Liver (tissue), 10 donors: ENCODE measurements at places on chromosomes 2 and 18.

- DNase-seq, result no peak
Measured at GRCh38 chr2:8103085-8103708, 578.7 kb upstream of the ID2 start.

DNA sequence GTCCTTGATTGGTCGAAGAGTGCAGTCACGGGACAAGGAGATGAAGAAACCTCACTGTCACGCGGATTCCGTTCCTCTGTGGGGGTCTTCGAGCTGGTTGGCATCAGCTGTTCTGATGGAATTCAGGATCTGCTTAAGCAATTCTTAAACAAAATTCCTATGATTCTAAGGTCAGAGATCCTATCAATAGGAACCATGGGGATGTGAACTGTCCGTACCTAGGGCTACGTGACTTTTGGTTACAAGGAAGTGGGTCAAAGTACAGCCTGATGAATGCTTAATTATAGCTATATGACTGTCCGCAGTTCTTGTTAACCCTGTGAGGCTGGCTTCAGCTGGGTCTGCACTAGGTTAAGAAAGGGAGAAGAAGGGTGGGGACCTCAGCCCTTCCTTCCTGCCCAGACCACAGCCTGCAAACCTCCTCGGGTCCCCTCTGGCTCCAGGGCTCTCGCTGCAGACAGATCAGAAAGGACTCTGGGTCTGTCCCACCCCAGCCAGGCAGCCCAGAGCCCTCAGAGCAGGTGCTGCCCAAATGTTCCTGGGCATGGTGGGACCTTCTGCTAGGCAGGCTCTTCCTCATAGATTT, 44.2 kb upstream of the TAF1B start:
- no peak for DNase-seq

- DNase-seq, result no peak
Measured at GRCh38 chr18:11750581-11751310, 61.7 kb downstream of the GNAL start.

DNA sequence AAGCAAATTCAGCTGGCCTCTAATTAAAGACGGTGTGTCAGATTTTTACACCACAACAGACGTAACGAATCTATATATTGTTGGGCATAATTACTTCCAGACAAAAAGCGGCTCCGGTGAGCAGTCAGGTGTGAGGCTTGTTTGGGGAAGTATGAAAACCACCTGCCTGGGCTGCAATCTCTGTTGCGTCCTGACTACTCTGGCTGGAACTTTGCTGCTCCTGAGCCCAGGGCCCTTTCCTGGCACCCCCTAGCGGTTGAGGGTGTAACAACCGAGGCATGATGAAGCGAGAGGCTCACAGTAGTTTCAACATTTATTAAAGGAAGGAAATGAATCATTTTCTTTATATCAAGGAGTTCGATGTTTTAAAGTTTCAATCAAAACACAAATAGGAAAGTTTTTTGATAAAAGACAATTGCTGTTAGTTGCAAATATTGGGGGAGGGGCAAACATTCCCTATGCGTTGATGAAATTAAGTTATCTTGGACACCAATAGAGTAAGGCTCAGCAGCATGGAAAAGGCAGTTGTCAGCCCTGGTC, 10.6 kb upstream of the ITGB6 start:
- DNase-seq, result peak; percentile 71

GRCh38 chr2:10159581-10160131, 37.1 kb downstream of the RRM2 start:
- no peak for DNase-seq

- no peak for DNase-seq
Measured at GRCh38 chr2:240369801-240370585, 65.5 kb upstream of the GPC1 start.

GRCh38 chr2:64957109-64957903, 31.9 kb upstream of the SLC1A4 start:
- no peak for DNase-seq

GRCh38 chr18:71362140-71362539, 1073.3 kb downstream of the SOCS6 start:
- no peak for DNase-seq

DNA sequence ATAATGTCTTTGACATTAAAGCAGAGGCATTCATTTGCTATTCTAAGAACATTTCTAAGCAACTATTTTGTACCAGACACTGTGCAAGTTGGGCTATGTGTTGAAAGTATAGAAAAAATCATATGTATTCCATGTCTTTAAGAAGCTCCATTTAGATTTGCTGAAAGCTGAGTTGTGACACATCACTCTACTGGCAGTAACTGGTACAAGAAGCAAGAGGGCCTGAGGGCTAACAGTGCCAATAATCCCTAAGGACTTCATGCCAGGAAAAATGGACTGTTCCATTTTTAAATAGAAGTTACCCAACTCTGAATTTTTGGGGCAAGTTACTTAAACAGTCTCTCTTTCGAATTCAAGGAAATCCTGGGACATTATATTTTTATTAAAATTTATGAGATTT, 178.7 kb downstream of the SRBD1 start:
- no peak for DNase-seq

DNA sequence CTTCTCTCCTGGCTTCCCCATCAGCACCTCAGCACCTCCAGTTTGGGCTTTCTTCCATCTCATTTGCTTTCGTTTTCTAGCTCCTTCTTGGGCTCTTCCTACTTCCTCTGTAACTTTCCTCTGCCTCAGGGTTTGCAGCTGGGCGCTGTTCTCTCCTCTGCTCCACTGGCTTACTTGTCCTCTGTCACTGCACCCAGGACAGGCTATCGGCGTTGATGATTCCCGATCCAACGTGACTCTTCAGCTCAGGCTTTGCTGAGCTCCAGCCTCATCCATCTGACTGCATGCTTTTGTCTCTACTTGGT, 362.4 kb downstream of the CYRIA start:
- DNase-seq, result no peak

GRCh38 chr2:159998961-159999360, 63.5 kb downstream of the PLA2R1 start:
- no peak for DNase-seq

- no peak for DNase-seq
Measured at GRCh38 chr2:222751821-222752719, 80.6 kb downstream of the MOGAT1 start.

DNA sequence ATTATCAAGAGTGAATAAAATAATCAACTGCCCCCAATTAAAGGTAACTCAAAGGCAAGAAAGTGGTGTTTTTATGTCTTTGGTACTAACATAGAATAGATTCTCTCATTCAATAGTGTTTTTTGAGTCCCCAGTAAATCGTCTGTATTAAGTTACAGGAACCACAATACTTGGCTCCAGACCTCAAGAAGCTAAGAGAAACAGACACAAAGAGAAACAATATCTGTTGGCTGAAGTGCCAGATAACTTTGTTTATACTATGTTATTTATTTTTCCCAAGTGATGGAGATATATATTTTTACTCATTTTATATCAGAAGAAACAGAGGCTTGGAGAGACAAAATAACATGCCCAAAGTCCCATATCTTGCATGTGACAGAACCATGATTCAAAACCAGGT, 201.7 kb upstream of the HNRNPA3 start:
- no peak for DNase-seq

DNA sequence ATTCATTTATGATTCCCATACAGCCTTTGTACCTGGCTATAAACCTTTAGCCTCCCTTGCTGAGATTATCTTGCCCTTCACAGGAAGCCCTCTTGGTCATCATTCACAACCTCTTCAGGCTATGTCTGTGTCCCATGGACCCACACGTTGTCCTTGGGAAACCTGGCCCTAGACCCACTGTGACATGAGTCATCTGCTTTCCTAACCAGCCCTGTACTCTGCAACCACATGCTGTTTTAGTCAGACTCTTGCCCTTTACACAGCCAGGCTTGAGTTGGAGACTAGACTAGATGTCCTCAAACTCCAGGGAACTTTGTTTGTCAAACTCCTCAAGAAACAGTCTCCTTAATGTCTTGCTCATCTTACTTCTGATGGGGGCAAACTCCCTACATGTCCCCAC, 229.3 kb upstream of the ZSWIM2 start:
- no peak for DNase-seq

GRCh38 chr2:122072666-122073065, 317.2 kb downstream of the TSN start:
- DNase-seq, result no peak

DNA sequence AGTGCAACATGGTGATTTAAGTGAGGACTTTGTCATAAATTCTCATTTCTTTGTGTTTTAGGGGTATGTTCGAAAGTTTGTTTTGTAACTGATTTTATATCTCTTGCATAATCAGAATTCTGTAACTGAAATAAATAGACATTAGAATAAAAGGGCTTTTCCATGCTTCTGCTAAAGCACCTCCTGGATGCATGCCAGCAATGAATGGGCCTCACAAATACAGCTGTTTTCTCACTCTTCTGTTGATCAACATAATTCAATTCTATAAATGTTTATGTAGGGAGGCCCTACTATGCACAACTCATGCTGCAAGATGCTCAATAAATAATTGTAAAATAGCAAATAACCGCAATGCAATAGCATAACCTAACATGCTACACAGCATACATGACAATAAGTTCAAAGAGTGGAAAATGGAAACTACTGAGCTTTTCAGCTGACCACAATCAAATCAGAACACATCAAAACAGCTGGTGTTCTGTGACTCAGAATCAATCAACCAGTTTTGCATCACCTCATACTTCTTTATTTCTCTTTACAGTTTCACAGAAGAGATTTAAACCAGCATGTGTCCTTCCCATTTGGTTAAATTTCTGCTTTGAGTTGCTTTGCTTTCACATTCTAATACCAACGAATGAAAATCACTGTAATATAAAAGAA, 11.0 kb downstream of the CDH7 start:
- DNase-seq, result no peak

GRCh38 chr18:59109375-59109774, 30.3 kb upstream of the SEC11C start:
- DNase-seq, result no peak

DNA sequence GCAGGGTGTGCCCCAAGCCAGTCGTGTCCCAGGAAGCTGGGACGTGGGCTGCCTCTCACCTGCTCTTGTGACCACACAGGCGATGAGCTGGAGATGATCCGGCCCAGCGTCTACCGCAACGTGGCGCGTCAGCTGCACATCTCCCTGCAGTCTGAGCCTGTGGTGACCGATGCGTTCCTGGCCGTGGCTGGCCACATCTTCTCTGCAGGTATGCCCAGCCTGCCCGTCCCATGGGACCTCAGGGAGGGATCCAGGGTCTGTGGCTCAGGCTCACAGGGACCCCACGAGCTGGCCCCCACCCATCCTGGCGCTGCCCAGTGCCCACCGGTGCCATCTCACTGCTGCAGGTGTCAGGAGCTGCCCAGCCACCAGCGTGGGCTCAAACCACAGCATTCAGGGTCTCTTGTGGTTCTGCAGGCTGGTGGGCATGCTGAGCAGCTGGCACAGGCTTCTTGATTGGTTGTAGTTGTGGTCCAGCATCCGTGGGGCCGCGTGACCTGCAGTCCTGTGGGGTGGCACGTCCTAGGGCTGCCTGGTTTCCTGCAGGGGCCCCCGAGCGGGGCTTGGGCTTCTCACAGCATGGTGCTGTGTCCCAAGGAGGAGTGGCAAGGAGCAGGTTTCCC, 3.8 kb downstream of the BOK start:
- DNase-seq, result no peak

DNA sequence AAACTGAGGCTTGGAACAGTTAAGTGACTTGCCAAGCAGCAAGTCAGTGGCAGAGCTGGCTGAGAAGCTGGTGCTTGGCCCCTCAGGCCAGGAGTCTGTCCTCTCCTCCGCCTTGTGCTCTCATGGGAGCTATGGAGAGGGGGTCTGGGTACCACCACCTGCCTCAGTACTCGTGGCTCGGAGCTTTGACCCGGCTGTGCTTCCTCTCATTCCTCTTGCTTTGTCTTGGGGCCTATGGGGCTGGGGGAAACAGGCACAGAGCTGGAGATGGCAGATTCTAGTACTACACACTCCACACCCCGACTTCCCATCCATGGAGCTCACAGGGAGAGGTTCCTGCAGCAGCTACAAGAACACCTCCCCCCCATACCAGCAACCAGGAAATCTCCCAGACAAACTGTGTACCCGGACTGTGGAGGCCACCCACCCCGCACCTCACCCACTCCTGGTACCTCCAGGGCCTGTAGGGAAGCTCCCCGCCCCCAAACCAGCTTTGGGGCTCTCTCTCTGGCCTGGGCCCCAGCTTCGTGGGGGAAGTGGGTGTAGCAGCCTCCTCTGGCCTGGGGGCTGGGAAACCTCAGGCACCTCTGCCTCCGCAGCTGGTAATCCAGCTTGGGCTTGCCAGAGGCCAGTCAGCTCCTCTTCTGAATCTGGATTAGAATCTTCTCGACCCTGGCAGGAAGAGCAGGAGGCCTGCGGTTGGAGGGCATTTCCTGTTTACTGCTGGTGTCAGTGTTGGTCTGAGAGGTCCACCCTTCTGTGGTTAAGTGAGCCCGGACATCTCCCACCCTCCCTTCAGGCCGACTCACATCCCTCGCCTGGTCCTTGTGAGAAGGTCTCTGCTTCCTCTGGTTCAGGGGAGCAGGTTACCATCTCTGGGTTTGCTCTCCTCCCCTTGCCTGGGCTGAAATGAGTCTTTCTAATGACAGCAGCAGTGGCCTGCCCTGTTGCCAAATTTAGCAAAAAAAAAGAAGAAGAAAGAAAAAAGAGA, 22.3 kb upstream of the RHOB start:
- DNase-seq, result peak; percentile 8

DNA sequence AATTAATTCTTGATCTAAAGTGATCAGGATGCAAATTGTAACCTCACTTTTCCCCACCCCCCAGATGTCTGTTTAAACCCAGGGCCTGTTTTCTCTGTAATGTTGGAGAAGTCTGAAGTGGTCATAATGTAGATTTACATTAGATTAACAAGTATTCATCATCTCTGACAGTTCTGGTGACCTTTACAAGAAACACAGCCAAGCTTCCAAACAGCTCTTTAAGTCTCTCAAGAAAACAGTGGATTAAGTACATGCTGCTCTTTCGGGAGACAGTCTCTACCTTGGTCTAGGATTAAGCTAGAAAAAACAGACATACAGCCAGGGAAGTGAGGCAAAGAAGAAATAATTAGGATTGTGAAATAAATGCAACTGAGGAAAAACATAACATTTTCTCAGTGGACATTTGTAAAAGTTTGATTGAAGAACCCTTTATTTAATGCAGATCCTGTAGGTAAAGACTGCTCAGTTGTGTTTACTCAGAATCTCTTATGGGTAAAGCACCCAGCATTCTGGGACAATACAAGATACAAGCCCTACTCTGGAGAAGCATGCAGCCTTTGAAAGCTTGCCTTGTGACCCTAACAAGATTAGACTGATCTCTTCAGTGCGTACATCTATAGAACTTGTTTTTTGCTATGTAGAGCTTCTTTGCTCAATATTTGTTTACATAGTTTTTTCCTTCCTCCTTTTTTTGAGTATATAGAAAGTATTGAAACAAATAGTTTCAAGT, 203.9 kb downstream of the PHLPP1 start:
- DNase-seq, result no peak

- DNase-seq, result no peak
Measured at GRCh38 chr2:241559323-241560161, 997 bp downstream of the BOK start.

DNA sequence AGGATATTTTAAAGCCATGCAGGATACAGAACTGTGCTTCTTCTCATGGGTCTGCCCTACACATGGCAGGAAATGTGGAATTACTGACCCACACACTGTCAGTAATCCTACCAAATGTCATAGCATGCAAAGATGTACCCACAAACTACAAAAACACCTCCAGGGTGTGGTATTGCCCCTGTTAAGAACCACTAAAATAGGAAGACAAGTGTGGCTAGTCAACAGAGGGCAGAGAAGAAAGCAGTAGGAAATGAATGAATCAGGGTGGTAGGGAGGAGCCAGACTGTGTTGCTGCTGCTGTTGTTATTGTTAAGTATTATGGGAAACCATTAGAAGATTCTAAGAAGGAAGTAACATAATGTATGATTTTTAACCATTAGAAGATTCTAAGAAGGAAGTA, 556.7 kb upstream of the ACVR2A start:
- no peak for DNase-seq

GRCh38 chr2:111667001-111667400, 217.0 kb downstream of the ANAPC1 start:
- DNase-seq, result no peak
